EH (cell line): ENCODE measurements at places on chromosomes 5 and 9.

GRCh38 chr9:124267271-124267807, 9.6 kb downstream of the NEK6 start:
- peak; percentile 88 for DNase-seq

DNA sequence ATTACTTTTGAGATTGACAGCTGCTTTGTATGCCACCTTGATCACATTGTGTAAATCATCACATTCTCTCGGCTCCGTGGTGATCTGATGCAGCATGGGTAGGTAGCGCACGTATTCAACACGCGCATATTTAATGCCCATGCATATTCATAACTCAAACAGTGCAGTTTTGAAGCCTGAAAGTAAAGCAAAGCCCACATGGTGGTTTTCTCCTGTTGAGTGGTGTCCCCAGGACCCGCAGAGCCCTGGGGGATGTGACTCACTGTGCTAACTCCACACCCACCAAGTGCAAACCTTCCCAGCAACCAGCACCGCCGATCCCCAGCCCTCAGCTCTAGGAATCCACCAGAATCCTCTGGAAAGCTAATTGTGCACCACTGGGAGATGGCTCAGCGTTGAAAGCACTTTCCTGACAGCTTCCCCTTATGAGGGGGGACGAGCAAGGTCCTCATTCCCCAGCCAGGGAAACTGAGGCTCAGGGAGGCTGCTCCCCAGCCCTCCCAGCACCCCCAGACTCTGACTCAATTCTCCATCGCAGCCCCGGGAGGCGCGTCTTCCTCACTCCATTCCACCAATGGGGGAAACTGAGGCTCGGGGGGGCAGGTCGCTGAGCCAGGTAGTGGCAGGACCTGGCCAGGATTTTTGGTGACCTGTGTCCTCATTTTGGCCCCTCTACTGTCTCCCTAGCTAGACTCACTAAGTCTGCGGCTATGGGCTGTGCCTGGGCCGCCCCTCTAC, 46.4 kb downstream of the SARDH start:
- DNase-seq = peak; percentile 49

DNA sequence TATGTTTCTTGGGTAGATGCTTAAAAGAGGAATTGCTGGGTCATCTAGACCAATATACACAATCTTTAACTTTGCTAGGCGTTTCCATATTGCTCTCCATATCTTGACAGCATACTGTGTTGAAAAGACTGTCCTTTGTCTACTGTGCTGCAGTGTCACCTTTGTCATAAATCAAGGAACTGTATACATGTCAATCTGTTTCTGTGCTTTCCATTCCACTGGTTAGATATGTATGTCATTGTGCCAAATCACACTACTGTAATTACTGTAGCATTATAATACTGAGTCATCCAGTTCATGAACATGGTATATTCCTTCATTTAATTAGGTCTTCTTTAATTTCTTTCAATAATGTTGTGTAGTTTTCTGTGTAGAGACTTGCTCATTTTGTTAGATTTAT, 149.7 kb upstream of the RASGRF2 start:
- no peak for DNase-seq

- DNase-seq = no peak
Observed at GRCh38 chr9:37675661-37676060, 24.9 kb downstream of the FRMPD1 start.

DNA sequence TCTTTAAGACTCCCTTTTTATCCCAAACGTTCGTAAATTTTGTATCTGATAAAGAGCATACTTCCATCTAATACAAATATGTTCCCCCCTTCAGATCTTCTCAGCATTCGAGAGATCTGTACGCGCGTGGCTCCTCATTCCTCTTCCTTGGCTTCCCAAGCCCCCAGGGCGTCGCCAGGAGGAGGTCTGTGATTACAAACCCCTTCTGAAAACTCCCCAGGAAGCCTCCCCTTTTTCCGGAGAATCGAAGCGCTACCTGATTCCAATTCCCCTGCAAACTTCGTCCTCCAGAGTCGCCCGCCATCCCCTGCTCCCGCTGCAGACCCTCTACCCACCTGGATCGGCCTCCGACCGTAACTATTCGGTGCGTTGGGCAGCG, 19.9 kb downstream of the CDKN2A start:
- DNase-seq = no peak

- DNase-seq = peak; percentile 71
Observed at GRCh38 chr9:131951905-131952304, 127.8 kb downstream of the MED27 start.

- DNase-seq = no peak
Observed at GRCh38 chr5:56426693-56427092, 193.6 kb upstream of the ANKRD55 start.

DNA sequence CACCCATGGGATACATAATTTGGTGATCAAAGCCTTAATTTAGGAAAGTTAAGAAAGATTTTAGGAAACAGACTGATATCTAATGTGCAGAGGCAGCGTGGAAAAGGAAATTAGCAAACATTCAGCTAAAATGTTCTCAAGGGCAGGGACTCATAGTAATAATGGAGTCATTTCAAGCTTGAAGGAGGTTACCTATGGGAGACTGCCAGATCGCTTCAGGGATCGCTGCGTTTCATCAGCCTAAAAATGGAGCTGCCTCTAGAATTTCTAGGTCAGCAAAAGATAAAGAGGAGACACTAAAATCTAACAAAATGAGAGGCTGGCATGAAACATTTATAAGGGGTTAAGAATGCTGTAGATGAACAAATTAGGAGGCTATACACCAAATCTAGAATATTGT, 115.5 kb downstream of the APBA1 start:
- DNase-seq = no peak

GRCh38 chr9:34190996-34191892, 12.4 kb downstream of the UBAP1 start:
- DNase-seq = peak; percentile 53

GRCh38 chr5:3004361-3005080, 253.0 kb upstream of the IRX2 start:
- no peak for DNase-seq

DNA sequence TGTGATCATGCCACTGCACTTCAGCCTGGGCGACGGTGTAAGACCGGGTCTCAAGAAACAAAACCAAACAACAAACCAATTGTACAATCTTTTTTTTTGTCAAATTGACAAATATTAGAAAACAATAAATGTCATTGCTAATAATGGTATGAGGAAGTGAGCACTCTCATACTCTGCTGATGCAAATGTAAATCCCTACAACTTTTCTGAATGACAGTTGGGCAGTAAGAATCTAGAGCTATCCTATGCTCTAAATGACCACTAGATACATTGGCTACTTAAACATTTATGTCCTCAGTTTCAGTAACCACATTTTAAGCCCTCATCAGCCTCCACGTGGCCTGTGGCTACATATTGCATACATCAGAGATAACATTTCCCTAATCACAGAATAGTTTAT, 256.2 kb downstream of the FER start:
- DNase-seq = no peak

DNA sequence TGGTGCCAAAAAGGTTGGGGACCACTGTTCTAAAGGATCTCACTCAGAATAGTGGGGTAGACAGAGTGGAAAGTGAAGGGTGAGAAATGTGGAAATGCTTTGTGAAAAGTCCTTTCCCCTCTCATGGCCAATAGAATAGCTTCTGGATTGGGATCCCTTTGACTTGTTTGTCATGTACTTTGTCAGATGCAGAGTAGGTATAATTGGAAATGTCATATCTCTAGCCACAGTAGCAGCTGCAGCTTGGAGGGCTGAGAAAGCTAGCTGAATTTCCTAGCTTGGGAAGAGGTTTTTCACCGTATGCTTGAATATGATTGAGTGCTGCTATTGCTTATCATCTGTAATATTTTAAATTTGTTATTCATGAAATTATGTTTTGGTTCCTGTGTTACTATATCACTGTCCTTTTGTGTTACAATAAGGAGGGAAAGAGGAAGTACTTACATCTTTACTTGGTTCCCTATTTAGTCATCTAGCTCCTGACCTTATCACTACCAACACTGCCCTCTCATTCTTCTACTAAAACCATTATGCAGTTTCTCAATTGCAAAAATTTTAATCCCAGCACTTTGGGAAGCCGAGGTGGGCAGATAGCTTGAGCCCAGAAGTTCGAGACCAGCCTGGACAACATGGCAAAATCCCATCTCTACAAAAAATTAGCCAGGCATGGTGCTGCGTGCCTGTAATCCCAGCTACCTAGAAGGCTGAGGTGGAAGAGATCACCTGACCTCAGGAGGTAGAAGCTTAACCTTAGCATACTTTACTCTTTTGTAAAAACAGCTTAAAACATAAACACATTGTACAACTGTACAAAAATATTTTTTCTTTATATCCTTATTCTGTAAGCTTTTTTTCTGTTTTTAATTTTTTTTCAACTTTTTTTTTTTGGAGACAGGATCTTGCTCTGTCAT, 12.4 kb downstream of the SLC30A5 start:
- no peak for DNase-seq

GRCh38 chr5:16178745-16179372, 732 bp downstream of the MARCHF11 start:
- DNase-seq = peak; percentile 58

DNA sequence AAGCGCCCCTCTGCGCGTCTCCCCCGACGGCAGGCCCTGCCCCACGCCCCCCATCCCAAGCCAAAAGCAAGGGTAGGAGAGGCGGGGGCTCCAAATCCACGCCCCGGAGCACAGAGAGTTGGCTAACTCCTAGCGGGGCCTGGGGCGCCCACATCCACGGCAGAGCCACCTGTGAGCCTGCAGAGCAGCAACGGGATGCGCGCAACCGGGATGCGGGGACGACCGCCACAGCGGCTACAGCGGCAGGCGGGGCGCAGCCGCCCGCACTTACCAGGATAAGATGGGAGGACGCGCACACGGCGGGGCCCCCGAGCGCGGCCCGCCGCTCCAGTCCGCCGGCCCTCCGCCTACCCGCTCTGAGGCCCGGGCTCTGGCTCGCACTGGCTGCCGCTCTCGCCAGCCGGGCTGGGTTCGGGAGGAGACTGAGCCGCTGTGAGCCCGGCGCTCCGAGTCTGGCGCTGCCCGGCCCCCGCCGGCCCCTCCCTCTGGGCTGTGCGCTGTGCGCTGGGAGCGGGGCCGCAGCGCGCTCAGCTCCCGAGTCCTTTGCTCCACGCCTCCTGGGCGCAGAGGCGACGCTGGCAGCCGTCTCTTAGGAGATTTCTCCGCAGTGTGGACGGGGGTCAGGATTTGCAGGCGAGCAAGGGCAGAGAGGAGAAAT, at the start of gene SLC24A2:
Gene SLC24A2, minus strand, starts transcription at position 424 of the 658 bp plus-strand sequence.
- no peak for DNase-seq

- DNase-seq = no peak
Observed at GRCh38 chr9:18776836-18777820, 255.9 kb downstream of the SAXO1 start.

DNA sequence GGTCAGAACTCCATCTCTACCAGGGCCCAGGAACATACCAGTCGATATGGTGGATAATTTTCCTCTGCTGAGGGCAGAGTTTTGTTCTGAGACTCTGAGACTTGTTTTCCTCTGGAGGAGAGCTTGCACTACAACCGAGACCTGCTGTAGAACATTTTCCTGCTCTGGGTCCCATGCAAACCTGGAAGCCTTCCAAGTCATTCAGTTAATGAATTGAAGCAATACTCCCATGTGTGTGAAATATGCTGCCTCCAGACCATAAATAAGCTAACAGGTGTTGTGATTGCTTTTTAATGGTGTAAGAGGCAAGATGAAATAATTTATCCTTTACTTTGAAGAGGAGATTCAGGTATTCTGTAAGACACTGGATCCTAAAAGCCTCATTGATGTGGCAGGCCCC, 372.8 kb downstream of the TMEM167A start:
- DNase-seq = no peak

- DNase-seq = no peak
Observed at GRCh38 chr9:119902611-119903010, 533.4 kb upstream of the BRINP1 start.

GRCh38 chr5:56154732-56155484, 78.2 kb downstream of the ANKRD55 start:
- no peak for DNase-seq

- DNase-seq = peak; percentile 58
Observed at GRCh38 chr5:43036856-43037635, 3.1 kb downstream of the ANXA2R start.

GRCh38 chr9:121299467-121300282, 31.7 kb downstream of the GSN start:
- peak; percentile 51 for DNase-seq

DNA sequence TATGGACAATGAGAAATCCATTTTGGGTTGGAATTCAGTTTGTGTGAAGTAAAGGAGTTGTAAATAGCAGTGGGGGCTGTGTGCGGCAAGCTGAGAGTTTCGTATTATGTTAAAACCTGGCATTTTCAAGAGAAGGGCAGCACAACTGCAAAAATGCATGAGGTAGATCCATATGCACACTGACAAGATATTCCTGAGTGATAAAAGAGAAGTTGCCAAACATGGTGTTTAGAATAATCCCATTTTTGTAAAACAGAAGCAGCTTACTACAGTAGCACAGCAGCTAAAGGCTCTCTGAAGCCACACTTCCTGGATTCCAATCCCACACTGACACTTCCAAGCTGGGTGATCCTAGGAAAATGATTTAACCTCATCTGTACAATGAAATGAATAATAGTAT, 11.2 kb downstream of the GLRA1 start:
- no peak for DNase-seq

DNA sequence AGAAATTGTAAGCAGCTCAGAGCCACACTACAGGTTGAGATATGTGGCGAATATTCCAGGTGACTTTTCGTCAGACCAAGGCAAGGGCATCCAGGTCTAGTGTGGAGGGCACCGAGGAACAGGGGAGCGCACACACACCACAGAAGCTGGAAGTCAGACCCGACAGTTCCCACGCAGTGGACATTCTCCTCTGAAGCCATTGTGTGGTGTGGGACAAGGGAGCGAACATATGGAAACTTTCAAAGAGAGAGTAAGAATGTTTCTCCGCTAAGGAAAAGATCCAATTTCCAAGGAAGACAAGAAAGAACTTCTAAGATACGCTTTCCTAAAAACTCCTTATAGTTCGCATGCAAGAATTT, 141.4 kb upstream of the OTULINL start:
- DNase-seq = no peak

GRCh38 chr5:73856997-73857396, 231.0 kb downstream of the ARHGEF28 start:
- peak; percentile 14 for DNase-seq

GRCh38 chr5:17001428-17001827, 65.3 kb upstream of the MYO10 start:
- peak; percentile 70 for DNase-seq

- DNase-seq = no peak
Observed at GRCh38 chr5:132895719-132896305, 22.3 kb downstream of the LEAP2 start.
